Sigmoid colon (tissue), 7 donors: ENCODE measurements at places on chromosomes 1 and 21. TPM values are rescaled to one million over a fixed set of nuclear protein-coding genes. Genes with fewer than 3 reads are reported as not detected.

DNA sequence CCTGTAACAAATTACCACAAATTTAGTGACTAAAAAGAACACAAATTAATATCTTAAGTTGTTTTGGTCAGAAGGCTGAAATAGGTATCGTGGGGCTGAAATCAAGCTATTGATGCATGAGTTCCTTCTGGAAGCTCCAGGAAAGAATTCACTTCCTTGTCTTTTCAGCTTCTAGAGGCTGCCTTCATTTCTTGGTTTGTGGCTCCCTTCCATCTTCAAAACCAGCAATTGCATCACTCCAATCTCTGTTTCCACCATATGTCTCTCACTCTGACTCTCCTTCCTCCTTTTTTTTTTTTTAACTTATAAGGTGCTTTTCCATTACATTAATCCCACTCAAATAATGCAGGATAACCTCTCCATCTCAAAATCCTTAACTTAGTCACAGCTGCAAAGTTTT is 78.4 kb downstream of the OLFM3 start:
- H3K36me3 ChIP-seq: no peaks in the 10 kb centered on the region
- no peak overlapping the region for H3K27ac ChIP-seq
- H3K4me3 ChIP-seq: no peak overlapping the region

DNA sequence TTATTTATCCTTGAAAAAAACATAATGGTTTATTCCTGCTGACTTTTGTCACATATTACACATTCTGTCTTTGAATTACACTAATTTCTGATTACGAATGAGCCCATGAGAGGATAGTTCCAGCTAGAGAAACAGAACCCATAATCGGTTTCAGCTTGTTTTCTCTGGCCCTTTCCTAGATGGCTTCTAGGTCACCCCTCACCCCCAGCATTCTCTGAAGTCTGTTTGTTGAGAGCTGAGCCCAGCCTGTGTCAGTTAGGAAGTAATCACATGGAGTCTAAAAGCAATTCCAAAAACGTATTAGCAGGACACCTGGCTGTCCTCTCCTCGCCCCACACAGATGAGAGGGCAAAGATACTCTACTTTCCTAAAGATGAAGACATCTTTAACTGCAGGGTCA is 48.9 kb downstream of the KIAA1614 start:
- no peak overlapping the region for H3K27ac ChIP-seq
- H3K27me3 ChIP-seq: no peaks in the 10 kb centered on the region
- DNase-seq: no peak
- H3K4me3 ChIP-seq: no peak overlapping the region
- no peaks in the 10 kb centered on the region for H3K4me1 ChIP-seq
- no peaks in the 10 kb centered on the region for H3K36me3 ChIP-seq

Gene ROR1
- 37.1 TPM for total RNA-seq

GRCh38 chr1:36622741-36623648 is 140.3 kb upstream of the CSF3R start:
- H3K36me3 ChIP-seq: no peaks in the 10 kb centered on the region
- DNase-seq: no peak
- no peak overlapping the region for H3K4me3 ChIP-seq
- H3K4me1 ChIP-seq: no peaks in the 10 kb centered on the region
- no peaks in the 10 kb centered on the region for H3K27me3 ChIP-seq
